ENCODE measurements at places on chromosomes 5 and 9. TPM values are rescaled to one million over a fixed set of nuclear protein-coding genes. Genes with fewer than 3 reads are reported as not detected.

The FPGS gene
- 180 TPM for total RNA-seq

The GTF3C5 gene
- total RNA-seq = 159 TPM

The CDHR2 gene
- 0.20 TPM for total RNA-seq

The CMYA5 gene
- 0.08 TPM for total RNA-seq

The CATSPER3 gene
- not detected for total RNA-seq

The NINJ1 gene
- total RNA-seq = 49.7 TPM

The FGF1 gene
- not detected for total RNA-seq

The ZFAND5 gene
- total RNA-seq = 236 TPM

The KIAA0825 gene
- total RNA-seq = 0.03 TPM

The CARD19 gene
- total RNA-seq = 142 TPM

The HMGXB3 gene
- 53.6 TPM for total RNA-seq

The OBP2B gene
- not detected for total RNA-seq

The SPINK13 gene
- not detected for total RNA-seq

The B4GALT7 gene
- 25.0 TPM for total RNA-seq

The INSL6 gene
- total RNA-seq = not detected

The CCDC69 gene
- total RNA-seq = 0.33 TPM

The STPG3 gene
- total RNA-seq = not detected

The COQ4 gene
- total RNA-seq = 71.3 TPM

The IFNA10 gene
- not detected for total RNA-seq

The DOCK8 gene
- total RNA-seq = not detected

The PCDHB3 gene
- 0.03 TPM for total RNA-seq

The BSPRY gene
- 31.5 TPM for total RNA-seq

The SPEF2 gene
- total RNA-seq = 1.3 TPM

The PIP5KL1 gene
- total RNA-seq = 1.2 TPM

The NR5A1 gene
- 0.16 TPM for total RNA-seq

The PCA3 gene
- not detected for total RNA-seq

The SPATA31A1 gene
- not detected for total RNA-seq

The CCDC107 gene
- 19.7 TPM for total RNA-seq

The PTGES gene
- total RNA-seq = 0.41 TPM

The TLR4 gene
- total RNA-seq = 4.3 TPM

The KCNIP1 gene
- total RNA-seq = not detected

The TRUB2 gene
- total RNA-seq = 69.8 TPM

The SLC25A2 gene
- total RNA-seq = not detected

The ESM1 gene
- not detected for total RNA-seq

The OSMR gene
- not detected for total RNA-seq

The TPRN gene
- total RNA-seq = 63.1 TPM

The SLC24A2 gene
- total RNA-seq = not detected

The FAM240B gene
- not detected for total RNA-seq

The CD72 gene
- 0.23 TPM for total RNA-seq

The SLC6A18 gene
- total RNA-seq = not detected

The PCDHGA5 gene
- total RNA-seq = 0.13 TPM

The GFRA3 gene
- total RNA-seq = not detected

The TIMD4 gene
- not detected for total RNA-seq

The MOB3B gene
- 3.1 TPM for total RNA-seq

Data from HT-29 (cell line).